ENCODE measurements at places on chromosomes 6 and 20.
A peak's percentile ranks its signal among the peaks of the same experiment; 100 is the strongest.

DNA sequence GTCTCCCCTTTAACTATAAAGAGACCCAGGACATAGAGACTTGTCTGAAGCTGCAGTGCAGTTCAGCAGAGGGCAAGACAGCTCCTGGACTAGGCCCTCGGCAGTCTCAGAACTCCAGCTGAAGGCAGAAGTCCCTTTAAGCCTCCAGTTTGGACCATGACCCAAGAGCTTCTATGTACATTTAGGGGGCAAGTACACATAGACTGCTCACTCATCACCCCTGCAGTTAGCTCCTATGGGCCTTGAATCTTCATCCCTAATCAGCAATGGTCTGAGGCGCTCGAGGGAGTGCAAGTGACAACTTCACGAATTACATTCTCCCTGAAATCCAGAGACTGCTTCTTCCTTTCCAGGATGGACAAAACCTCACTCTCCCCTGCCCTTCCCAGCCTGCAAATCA is 47.4 kb downstream of the KCNK5 start:
- no peak for DNase-seq

- no peak for DNase-seq
Measured at GRCh38 chr6:76587271-76587670, 514.8 kb upstream of the IMPG1 start.

DNA sequence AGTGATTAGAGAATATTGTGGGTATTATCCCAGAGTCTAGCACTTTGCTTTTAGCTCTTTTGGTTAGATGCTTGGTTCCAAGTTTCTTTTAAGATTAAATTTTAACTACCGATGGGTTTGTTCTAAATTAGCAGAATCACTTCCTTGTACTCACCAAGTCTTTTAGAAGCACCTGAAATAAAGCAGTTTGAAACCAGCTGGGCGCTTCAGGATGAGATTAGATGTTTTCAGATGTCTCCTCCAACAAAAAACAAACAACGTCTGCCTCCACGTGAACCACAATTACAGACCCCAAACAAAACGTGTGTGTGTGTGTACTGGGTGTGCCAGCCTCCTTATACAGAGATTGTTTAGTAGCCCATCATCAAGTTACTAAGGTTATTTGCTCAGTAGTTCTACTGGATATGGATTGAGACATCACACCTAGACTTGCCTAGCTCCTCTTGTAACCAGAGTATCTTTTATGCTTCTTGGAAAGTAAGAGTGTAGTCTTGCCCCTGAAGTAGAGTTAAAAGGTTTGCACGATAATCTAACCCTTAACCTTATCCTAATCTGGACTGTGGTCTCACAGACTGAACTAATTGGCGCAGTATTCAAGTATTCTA is 2.3 kb downstream of the DSTN start:
- DNase-seq, result no peak

- DNase-seq, result no peak
Measured at GRCh38 chr6:43475516-43475915, 1.9 kb upstream of the TJAP1 start.

GRCh38 chr20:32970115-32970972 is 33.9 kb downstream of the SUN5 start:
- DNase-seq, result no peak

DNA sequence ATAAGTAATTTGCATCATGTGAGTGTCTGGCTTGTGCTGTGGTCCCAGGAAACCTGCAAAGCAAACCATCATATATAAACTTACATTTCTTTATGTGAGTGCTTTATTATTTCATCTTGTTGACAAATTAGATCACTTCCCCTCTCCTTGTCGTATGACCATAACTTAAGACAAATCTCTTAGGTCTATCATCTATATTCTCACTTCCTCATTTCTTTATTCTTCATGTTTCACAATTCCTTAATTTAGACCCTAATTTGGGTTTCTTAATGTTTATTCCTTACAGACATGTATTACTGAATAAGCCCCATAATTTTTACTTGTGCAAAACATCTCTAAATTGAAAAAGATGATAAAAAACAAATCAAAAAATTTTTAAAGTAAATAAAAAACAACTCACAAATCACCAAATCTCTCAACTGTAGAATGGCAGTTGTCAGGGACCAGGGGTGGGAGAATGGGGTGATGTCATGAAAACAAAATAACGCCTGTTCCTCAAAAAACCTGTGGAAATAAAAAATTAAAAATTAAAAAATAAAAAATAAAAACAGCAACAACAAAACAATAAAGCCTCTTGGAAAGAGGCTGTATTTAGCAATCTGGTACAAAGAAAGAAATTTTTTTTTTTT is 49.5 kb upstream of the FBXO30 start:
- no peak for DNase-seq

GRCh38 chr20:45970646-45971424 is 1.2 kb downstream of the ZNF335 start:
- peak; percentile 39 for DNase-seq

- peak; percentile 48 for DNase-seq
Measured at GRCh38 chr20:10636326-10636818, 37.4 kb downstream of the JAG1 start.

DNA sequence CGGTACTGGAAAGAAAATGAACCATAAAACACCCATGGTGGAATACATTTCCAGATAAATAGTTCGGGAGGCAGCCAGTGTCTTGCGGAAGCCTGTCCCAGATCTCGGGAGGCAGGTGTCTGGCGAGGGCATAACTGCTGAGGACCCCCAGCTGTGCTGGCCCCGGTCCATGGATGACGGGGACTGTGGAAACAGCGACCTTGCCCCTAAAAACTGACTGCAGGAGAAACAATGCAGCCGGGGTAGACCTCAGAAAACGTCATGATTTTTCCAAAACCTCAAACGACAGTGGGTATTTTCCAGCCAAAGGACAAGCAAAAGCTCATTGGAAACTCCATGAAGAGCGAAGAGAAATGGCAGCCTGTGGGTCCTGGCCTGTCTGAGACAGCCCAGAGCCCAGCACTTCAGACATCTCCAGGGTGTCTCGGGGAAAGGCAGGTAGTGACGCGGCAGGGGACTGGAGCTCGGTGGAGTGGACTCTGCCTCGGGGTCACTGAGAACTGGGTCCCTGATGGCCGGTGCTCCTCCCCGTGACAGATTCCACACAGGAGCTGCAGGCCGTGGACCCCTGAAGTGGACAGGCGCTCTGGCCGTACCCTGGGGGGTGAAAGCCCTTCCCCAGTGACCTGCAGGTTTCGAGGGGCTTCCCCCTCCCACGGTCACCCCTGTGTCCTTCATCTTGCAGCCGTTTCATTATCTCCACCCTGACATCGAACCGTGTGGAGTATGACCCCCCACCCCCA is 188.6 kb downstream of the SYNDIG1 start:
- no peak for DNase-seq

DNA sequence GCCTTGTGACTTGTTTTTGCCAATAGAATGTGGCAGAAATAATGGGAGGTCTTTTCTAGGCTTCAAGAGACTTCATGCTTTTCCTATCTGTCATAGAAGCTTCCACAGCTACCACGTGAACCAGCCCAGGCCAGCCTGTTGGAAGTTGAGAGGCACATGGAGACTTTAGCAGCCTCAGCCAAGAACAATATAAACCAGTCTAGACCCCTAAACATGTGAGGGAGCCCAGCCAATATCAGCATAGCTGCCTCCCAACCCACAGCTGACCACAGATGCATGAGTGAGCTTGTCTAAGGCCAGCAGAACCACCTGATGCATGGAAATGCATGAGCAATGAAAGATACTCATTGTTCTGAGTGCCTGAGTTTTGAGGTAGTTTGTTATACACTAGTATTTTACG is 540.7 kb upstream of the BTBD3 start:
- DNase-seq, result peak; percentile 10

GRCh38 chr6:7737867-7738266 is 12.0 kb downstream of the BMP6 start:
- DNase-seq, result no peak

- no peak for DNase-seq
Measured at GRCh38 chr6:11222385-11223277, 9.8 kb downstream of the NEDD9 start.

DNA sequence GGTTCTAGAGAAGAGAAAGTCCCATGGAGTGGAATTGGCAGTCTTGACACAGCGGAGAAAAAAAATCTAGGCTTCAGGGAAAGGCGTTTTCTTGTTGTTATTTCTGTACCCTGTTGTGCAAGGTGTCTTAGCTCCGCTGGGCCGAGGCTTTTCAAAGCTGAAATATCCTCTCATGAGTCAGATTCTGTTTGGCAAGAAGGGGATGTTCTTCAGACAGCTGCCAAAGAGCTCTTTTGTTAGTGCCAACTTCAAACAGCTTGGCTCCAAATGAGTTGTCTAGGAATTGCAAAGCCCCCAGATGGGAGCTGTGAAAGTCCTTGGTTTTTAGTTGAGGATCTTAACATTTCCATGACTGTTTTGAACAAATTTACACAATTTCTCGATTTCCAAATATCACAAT is 45.6 kb downstream of the LRRN4 start:
- peak; percentile 97 for DNase-seq

DNA sequence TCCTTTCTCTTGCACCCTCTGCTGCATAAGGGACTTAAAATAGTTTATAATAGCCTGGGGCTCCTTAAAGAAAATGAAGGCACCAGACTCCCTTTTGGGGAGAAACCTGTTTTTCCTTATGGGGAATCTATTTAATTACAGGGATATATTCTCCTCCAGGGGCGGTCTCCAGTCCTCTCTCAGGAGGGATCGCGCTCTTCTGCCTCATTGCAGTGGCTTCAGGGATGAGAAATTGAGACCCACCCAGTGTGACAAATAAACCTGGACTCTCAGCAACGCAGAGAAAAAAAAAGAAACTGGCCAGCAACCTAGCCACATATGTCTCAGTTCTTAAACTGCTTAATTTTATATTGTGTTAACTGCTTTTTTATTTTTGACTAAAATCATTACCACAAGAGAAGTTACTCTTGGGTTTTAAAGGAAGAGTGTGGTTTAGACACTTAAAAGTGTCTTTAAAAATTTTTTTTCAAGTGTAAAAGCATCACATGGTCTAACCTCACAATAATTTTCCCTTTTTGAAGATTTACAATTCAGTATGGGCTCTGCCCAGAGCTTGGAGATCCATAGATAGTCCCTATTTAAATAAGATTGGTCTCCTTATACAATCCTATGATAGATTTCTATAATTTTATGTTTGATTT is 11.7 kb upstream of the GOPC start:
- peak; percentile 43 for DNase-seq

GRCh38 chr6:80366051-80366450 is 259.6 kb downstream of the BCKDHB start:
- DNase-seq, result no peak

- DNase-seq, result no peak
Measured at GRCh38 chr6:43146709-43147688, 24.1 kb upstream of the SRF start.

DNA sequence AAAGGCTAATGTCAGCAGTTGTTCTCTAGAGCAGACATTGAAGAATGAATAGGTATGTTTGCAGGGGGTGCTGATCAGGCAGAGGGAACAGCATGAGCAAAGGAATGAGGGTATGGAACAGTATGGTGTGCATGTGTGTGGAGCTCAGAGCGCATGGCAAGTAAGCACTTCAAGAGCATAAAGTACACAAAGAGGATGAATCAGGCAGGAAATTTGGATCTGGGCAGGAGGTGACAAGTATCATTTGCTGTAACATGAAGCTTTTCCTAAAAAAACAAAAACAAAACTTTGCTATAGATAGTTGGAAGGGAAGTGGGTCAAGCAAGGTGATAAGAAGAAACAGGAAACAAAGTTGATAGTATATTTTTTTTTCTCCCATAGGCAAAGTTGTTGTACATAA is 746.8 kb downstream of the HDGFL1 start:
- no peak for DNase-seq

DNA sequence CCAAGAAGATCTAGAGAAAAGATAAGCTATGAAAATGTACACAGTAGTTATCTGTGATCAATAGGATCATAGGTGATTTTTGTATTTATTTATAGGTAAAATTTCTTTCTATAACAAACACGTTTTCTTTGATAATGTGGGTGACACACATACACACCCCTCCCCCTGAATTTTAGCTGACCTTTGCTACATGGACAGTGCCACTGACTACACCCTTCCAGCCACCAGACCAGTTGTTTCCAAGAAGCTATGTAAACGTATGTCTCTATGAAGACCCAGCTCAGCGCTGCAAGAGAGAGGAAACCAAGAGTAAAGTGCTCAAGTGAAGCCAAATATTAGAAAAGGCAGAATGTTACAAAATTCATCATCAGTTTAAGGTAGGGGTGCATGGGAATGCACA is 16.3 kb downstream of the MOCS1 start:
- no peak for DNase-seq

DNA sequence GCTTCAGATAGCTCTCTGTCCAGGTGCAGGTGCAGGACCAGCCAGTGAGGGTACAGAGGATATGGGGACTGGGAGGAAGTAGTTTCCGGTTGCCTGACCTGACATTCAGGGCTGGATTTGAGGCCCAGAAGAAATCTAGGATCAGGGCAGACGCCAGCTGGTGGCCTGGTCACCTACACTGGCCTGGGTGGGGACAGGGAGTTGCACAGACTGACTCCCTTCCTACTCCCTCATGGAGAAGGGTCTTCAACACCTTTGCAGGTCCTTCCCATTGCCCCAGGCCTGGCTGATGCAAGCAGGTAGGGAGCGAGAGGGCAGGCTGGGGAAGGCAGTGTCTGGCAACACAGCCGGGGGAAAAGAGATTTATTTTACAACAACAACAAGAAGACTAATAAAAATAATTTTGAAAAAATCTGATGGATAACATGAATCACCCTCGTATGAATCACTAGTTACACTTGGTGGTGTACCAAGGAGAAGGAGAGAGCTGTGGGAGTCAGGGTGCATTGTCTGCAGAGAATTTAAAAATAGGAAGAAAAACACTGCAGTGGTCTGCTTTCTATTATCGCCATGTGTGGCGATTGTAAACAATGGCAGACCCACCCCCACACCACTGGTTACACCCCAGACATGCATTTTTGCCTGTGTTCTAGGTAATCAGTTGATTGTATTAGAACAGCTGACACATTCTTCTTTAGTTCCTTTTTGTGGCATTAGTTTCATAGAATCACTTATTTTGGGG is 62.3 kb upstream of the SNX9 start:
- peak; percentile 89 for DNase-seq

- no peak for DNase-seq
Measured at GRCh38 chr20:57544838-57545564, 15.9 kb upstream of the PCK1 start.

DNA sequence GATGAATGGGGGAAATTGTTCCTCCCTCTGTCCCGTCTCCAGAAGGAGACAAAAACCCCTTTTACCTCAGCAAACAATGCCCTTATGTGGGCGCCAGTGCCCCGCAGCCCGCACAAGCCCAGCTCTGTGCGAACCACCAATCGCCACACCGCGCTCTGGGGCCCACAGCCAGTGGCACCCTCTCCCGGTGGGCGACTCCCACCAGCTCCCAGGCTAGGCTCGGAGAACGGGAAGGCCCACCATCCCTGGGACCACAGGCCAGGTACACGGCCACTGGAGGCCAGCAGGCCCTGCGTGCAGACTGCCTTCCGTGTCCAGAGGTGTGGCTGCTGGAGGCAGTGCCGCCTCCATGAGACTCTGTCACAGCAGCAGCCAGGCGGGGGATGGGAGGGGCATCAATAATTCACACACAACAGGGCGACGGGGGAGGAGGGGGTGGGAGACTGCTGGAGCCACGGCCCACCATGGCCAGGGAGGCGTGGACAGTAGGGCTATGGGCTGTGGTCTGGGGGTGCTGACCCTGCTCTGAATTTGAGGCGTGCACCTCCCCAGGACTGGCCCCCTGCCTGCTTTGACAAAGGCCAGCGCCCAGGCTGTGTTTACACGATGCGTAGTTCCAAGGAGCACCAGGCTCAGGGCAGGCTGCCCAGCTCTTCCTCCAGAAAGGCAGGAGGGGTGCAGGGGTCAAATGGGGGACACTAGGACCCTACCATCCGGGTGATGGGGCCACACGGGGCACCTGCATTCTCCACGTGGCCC is 105.7 kb downstream of the ASXL1 start:
- no peak for DNase-seq

- DNase-seq, result peak; percentile 57
Measured at GRCh38 chr6:116387374-116387773, 16.6 kb downstream of the DSE start.

All from AG10803 (cell line).